NCI-H1694 (cell line): ENCODE measurements at places on chromosomes 2 and 18.

- DNase-seq = no peak
Measured at GRCh38 chr2:129117434-129117833, 798.8 kb upstream of the HS6ST1 start.

DNA sequence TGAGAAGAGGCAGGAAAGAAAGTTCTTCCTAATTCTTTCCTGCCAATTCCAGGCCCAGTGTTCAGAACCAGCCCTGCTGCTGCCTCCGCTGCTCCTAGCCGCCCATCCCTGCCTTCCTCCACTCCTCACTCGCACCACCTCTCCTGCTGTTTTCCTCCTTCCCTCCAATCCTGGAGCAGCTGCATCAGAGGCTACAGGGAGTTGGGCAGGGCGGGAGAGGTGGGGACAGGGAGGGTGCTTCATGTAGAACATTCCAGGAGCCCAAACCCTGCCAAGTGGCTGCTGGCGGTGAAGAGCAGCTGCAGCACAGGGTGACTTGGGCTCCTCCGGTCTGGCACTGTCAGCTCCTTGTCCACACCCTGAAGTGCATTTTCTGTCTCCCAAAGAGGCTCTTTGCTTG lies 176.3 kb downstream of the TNS1 start:
- DNase-seq = no peak

DNA sequence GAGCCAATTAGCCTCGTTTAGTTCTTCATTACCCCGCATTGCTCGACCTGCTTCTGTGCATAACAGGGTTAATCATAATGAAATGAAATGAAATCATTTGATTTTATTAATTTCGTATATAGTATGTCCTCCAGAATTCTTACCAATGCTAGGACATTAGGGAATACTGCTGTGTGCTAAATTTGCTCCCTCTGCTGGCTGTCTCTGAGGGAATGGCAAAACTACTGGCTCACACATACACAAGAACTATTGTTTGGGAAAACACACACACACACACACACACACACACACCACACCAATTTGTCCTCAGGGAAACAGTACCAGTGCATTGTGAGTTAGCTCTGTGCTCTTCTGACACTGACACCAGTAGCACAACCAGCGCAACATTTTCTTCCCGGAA lies 273.3 kb upstream of the TCF4 start:
- DNase-seq = peak; percentile 19

DNA sequence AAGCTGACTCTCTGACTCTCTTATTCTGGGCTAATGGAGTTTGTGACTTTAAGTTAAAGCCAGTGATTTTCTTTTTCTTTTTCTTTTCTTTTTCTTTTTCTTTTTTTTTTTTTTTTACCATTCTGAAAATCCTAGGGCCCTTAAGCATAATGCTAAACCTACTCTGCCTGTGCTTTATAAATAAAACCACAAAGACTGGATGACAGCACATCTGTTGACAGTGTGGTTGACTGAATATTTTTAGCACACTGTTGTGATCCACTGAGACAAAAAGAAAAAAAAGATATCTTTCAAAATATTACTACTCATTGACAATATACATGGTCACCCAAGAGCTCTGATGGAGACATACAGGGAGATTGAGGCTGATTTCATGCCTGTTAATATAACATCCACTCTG lies 121.6 kb downstream of the SNTG2 start:
- no peak for DNase-seq

- no peak for DNase-seq
Measured at GRCh38 chr2:182615036-182615435, 101.0 kb upstream of the DNAJC10 start.

DNA sequence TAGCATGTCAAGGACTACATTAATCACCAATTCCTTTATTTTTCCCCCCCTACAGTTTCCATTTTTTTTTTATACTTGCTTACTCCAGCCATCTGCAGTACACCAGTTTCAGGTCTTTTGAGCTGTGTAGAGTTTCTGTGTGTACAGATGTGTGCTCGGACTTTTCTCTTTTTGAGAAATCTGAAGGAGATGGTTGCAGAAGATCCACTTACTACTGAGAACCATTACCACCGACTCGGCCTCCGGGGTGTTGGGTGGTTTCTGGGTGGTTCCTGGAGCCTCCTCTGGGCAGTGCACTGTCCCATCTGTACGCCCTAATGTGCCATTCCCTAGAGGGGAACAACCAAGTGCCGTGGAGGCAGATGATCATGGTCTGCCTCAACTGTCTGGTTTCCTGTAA lies 15.4 kb upstream of the LYPD6B start:
- no peak for DNase-seq

DNA sequence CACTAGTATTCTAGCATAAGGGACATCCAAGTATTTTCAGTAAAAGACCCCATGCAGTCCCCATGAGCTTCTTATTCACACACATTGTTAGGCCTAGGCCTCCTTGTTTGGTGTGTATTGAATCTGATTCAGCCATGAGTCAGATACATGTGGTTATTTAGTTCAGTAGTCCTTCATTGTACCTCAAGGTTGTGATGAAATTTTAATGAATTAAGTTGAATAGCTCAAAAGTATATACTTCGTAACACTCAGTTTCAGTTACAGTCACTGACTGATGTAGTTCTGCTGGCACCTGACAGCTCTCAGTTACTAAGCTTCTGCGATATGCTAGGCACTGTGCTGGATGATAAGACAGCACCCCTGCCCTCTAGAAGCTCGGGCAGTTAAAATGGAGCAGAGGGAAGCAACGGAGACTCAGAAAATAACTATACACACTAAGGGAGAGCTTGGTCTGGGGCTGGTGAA lies 86.4 kb downstream of the XRCC5 start:
- DNase-seq = no peak

DNA sequence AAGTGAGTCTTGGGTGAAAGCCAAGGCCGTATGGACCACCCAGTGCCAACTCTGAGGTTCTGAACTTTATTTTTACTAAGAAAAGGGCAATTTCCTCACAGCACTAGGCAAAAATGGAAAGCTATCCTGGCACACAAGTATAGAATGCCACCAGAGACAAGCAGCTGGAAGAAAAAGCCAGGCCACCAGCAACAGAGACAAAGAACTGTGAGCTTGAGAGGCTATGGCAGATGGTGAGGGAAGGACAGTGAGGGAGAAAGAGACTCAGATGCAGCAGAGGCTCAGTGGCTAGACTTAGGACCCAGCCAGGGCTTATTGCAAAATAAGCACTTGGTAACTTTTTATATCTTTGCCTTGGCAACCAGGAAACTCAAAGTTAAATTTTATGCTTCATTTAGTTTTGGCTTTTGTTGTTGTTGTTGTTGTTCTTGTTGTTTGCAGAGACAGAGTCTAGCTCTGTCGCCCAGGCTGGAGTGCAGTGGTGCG lies 78.0 kb upstream of the BZW1 start:
- no peak for DNase-seq

DNA sequence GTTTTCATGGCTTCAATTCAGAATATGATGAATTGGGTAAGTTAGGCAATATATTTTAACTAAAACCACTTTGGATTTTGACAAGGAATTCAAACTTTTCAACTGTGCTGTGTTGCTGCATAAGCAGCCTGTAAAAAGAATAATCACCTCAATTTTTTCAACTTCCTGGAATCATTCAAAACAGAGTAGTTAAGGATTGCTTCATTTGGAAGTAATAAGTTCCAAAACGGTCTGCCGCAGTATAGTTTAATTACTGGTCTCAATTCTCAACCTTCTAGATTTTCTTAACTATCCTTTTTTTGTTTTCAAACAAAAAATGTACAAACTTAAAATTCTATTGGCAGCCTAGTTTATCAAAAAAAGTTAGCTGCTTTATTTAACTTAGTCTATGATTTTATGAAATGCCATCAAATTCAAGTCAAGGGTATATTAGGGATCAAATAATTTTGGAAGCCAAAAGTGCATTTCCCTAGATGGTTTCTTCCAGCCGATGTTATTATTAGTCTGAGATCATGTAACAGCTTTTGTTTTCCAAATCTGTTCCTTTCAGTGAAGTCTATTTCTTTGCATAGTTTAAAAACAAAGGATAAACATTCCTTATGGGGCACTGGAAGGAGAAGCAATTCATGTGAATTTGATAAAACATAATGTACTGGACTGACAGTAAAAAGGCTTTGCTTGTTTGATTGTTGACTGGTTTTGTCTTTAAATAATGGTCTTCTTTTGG lies 76.1 kb upstream of the ETAA1 start:
- no peak for DNase-seq

DNA sequence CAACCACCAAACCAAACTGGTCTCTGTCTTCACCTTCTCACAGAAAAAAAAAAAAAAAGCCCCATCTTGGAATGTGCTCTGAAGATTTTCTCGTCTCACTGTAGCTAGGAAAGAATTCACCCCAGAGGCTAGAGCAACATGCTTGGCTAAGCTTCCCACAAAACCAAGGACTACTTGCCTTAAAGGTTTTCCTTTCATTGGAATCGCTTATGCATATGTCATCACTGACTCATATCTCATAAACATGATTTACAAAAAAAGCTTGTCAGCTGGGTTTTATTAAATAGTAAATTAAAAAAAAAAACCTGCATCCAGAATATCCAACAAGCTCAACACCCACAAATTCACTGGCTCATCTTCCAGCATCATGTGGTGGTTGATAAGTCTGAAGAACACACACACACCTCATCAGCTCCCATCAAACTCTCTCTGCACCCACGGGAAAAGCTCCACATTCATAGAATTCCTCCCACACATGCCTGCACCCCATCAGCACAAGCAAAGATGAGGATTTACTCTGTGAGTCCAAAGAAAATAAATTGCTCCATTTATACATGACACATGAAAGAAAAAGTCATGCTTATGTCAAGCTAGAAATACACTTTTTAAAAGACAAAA lies 182.0 kb upstream of the TRIB2 start:
- DNase-seq = no peak

DNA sequence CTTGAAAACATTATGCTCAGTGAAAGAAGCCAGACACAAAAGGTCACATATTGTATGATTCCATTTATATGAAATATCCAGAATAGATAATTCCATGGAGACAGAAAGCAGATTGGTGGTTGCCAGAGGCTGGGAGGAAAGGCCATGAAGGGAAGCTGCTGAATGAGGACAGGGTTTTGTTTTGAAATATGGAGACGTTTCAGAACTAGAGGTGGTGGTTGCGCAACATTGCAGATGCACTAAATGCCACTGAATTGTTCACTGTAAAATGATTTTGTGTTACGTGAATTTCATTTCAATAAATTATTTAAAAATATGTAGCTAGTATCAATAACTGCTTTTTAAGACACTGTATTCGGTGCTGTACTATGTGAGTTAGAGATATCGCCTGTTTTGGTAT lies 101.7 kb upstream of the ZNF236 start:
- no peak for DNase-seq

DNA sequence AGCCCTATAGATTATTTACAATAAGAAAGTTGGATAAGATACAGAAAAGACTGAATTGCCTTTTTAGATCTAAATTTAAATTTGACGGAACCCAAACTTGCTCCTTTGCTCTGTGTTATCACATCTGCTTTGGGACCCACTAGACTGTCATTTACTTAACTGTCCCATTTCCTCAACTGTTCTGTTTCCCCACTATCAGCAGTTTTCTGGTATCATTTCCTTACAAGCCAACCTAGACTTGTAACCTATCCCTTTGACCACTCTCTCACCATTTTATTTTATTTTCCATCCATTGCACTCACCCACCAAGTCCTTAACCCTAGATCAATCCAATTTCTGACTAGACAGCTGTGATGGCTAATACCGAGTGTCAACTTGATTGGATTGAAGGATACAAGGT lies 38.6 kb upstream of the CD28 start:
- no peak for DNase-seq

- DNase-seq = no peak
Measured at GRCh38 chr2:133166031-133166430, 402.2 kb downstream of the NCKAP5 start.

- DNase-seq = no peak
Measured at GRCh38 chr2:149087751-149088150, 49.3 kb downstream of the LYPD6B start.

DNA sequence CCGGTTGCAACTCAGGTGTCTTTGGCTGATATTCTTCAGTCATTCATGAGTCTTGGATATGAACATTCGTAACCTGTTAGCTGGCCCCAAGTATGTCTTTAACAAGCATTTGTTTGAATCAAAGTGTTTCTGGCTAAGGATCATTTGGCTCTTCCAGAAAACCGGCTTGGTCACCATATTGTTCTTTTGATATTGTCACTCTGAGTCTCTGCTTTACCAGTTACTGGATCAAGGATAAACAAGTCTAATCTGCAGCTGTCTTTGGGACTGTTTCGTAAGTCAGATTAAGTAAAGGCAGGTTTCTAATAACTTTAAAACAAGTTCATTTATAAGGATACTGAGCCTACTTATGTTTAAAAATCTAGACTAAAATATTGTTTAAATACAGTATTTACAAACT lies 49.1 kb downstream of the KDM3A start:
- DNase-seq = no peak

GRCh38 chr2:60652832-60653340 lies 99.4 kb upstream of the BCL11A start:
- no peak for DNase-seq

GRCh38 chr2:172021074-172021931 lies 21.6 kb downstream of the METAP1D start:
- no peak for DNase-seq

DNA sequence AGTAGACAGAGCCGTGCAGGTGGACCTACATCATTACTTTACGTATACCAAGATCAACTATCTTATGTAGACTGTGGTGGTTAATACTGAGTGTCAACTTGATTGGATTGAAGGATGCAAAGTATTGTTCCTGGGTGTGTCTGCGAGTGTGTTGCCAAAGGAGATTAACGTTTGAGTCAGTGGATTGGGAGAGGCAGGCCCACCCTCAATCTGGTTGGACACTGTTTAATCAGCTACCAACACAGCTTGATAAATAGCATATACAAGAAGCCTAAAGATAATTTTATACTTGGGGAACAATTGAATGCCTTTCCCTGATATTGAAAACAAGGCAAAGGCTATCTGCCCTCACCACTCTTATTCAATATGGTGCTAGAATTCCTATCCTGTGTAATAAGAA lies 604.2 kb upstream of the ZEB2 start:
- DNase-seq = no peak

DNA sequence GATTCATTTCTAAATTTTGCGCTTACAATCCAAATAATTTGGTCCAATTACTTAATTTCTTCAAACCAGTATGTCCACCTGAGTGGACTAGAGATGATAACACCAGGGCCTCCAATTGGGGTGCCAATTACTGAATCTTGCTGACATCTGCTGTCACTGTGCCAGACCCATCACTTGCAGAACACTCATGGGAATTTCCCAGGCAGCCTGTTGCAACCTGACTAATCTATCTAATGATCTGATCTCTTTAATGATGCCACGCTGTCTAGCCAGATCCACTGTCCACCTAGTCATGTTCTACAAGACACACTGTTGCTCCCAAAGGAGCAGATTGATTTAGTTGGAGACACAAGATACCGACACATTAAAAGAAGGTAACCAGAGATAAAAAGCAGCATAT lies 11.8 kb upstream of the LRP1B start:
- no peak for DNase-seq
